CD4-positive, alpha-beta T cell treated with Interleukin-2 at 100 ng/mL for 4 hours (primary cell): ENCODE measurements at places on chromosomes 6 and 20.
A peak's percentile ranks its signal among the peaks of the same experiment; 100 is the strongest.

- no peak for DNase-seq
These were observed 142.6 kb downstream of the SOBP start for GRCh38 chr6:107632381-107633136.

DNA sequence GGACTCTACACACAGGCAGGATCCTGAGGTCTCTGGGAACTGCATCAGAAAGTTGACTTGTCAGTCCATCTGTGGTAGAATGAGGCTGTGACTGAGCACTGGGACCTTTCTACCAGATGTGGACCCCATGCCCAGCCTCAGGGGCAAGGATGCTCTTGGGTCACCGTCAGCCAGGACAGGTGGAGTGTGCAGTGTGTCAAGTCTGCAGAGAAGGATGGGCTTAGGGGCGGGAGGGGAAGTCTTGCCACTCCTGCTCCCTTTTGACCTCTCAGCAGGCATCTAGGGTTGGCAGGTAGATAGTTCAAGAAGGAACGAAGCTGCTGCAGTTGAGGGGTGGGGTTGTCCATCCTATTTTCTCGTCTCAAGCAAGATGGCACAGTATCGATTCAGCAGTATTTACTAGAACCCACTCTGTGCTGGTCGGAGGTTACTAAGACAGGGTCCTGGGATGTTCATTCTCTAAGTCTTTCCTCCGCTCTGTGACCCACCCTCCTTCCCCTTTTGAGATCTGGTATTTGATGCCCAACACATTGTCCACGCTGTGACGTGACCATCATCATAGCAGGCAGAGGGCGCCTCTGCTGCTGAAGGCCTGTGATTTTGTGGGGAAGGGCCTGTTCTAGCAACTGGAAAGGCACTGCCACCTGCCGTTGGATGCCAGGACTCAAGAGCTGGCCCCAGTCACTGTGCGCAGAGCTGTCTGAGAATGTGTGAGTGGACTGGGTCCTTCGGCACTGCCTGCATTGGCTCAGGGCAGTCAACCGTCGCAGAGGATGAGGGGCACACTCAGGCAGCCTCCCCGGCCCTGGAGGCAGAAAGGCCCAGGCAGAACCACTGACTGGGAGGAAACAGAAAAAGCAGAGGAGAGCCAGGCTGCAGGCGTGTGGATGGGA is 23.2 kb downstream of the RBCK1 start:
- peak; percentile 25 for DNase-seq

GRCh38 chr6:12363651-12364381 is 73.7 kb downstream of the EDN1 start:
- no peak for DNase-seq

- DNase-seq = no peak
These were observed 1.8 kb downstream of the ADAM33 start for GRCh38 chr20:3679749-3680700.

DNA sequence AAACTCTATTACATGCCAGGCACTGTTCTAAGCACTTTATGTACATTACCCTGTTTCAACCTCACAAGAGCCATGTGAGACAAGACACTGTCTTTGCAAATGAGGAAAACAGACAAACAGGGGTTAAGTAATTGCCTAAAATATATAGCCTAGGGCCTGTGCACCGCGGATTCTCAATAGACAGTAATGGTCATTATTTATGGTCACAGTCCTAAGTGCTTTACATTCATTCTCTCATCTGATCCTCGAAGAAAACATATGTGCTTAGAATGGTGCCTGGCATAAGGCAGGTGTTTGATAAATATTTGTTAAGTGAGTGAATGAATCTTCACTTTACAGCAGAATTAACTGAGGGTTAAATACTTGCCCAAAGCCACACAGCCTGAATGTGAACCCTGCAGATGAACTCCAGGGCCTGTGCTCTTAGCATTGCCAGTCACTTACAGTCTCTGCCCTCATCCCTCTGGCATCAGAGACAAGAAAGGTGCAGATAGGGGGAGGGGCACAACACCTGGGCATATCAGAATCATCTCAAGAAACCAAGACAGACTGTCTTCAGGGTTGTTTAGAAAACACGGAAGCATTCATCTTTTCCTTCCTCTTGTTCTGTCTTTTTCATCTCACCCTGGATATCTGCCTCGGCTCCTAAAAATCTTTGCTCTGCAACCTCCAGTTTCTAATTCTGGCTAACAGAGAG is 92.8 kb upstream of the SASH1 start:
- no peak for DNase-seq

- no peak for DNase-seq
These were observed 12.8 kb upstream of the PGC start for GRCh38 chr6:41759905-41760579.
